Occipital lobe (tissue), 3 donors: ENCODE measurements at places on chromosomes 7 and 10.

GRCh38 chr7:102054158-102054557 is 232.5 kb upstream of the SH2B2 start:
- no peak for DNase-seq

- no peak for DNase-seq
Measured at GRCh38 chr7:149753375-149754233, 19.8 kb downstream of the ZNF467 start.

- no peak for DNase-seq
Measured at GRCh38 chr10:105742184-105742583, 1101.1 kb downstream of the SORCS3 start.

DNA sequence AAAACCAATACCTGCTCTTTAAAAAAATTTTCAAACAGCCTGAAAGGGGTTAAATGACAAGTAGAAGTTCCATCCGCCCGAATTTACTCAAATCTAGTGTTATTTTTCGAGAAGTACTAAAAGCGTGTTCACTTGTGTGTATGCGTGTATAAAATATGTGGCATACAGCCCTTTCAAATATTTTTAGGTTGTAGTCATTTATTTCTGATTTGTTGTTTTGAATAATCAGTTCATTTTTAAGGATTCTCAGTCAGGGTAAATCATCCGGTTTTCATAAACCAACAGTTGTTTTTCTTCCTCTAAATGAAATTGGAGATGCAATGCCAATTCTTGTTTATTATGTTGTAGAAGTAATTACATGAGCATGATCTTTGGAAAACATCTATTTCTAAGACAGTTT is 6.9 kb upstream of the SUN1 start:
- no peak for DNase-seq

GRCh38 chr10:26780793-26781601 is 79.8 kb downstream of the ABI1 start:
- DNase-seq: no peak

DNA sequence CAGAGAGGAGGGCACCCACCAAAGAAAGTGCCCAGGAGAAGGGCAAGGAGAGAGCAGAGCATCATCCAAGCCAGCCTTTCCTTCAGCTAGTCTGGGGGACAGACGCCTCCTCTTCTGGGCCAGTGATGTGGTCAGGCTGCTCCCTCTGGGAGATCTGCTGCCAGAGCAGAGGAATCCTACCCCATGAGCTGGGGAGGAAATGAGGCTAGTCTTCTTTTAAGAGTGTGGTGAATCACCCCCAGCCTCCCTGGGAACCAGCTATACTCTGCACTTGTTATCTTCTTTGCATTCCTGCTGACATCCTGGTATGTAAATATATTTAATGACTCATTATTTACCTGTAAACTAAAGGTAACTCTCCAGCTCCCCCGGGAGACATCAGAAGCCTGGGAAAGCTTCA is 41.6 kb upstream of the EPHB6 start:
- DNase-seq: no peak

DNA sequence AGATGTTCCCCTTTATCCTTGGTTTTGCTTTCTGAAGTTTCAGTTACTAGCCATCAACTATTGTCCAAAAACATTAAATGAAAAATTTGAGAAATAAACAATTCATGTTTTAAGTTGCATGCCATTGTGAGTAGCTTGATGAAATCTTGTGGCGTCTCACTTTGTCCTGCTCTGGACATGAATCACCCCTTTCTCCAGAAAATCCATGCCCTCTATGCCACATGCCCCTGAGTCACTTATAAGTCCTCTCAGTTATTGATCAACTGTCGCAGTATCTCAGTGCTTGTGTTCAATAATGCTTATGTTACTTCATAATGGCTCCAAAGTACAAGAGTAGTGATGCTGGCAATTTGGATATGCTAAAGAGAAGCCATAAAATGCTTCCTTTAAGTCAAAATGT is 208.0 kb upstream of the FERD3L start:
- no peak for DNase-seq

DNA sequence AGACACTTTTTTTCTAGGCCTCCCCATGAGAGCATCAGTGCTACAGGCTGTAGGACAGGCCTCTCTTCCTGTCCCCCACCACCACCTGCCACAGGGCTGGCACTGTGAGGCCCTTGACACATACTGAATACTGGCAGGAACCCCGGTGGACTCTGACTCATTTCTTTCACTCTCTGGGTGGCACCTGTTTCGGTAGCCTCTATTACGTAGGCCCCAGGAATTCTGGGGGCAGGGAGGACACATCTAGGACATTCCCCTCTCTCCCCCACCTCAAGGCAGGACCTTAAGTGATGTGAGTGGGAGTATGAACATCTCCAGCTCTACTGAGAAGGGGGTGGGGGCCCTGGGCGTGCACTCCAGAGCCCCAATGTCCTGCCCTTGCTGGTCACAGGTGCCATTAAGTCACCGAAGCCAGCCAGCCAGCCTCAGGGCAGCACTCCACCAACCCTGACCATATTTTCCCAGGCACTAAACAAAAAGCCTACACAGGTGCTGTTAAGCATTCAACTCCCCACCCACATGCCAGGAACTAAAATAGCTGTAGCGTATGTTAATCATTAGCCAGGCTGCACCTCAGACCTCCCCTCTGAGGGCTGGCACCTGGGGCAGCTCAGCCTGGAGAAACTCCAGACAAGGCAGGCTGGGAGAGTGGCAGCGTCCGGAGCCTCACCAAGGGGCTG is 8.9 kb downstream of the ANXA11 start:
- DNase-seq: no peak

GRCh38 chr7:101693498-101694091 is 64.5 kb upstream of the MYL10 start:
- no peak for DNase-seq

- no peak for DNase-seq
Measured at GRCh38 chr7:139071680-139072079, 35.8 kb upstream of the ZC3HAV1L start.

- no peak for DNase-seq
Measured at GRCh38 chr7:77565917-77566316, 28.8 kb downstream of the PTPN12 start.

DNA sequence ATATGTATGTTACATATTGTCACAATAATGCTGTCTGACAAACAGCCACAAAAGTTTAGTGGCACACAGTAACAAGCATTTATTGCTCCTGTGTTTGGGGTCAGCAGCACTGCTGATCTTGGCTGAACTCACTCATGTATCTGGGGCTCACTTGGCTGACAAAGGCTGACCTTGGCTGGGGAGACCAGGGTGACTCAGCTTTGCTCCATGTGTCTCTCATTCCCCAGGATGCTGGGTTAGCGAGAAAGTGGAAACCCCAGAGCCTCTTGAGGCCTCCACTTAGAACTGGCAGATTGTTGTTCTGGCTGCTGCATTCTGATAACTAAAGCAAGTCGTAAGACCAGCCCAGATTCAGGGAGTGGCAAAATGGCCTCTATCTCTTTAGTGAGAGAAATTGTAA is 217.3 kb upstream of the HABP2 start:
- DNase-seq: no peak

GRCh38 chr7:7662527-7662926 is 22.0 kb downstream of the UMAD1 start:
- DNase-seq: no peak

- DNase-seq: no peak
Measured at GRCh38 chr7:32150589-32150988, 80.4 kb upstream of the PDE1C start.

GRCh38 chr10:128570319-128570995 is 444.2 kb upstream of the MKI67 start:
- no peak for DNase-seq

DNA sequence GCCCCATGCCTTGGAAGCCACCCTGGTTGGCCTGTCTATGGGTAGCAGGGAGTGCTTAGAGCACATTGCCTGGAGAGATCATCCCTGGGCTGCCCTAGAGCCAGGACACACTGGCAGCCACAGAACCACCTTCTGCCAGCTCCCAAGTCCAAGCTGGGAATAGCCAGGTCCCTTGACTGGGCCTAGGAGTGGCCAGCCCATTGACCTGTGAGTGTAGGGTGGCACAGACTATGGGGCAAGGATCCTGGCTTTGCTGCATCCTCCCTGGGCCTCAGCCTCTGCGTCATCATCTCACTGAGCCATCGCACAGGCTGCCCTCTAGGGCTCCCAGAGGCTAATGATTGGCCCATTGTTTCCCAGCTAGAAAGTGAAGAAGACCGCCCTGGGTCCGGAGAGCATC is 7.0 kb downstream of the AQP1 start:
- no peak for DNase-seq

DNA sequence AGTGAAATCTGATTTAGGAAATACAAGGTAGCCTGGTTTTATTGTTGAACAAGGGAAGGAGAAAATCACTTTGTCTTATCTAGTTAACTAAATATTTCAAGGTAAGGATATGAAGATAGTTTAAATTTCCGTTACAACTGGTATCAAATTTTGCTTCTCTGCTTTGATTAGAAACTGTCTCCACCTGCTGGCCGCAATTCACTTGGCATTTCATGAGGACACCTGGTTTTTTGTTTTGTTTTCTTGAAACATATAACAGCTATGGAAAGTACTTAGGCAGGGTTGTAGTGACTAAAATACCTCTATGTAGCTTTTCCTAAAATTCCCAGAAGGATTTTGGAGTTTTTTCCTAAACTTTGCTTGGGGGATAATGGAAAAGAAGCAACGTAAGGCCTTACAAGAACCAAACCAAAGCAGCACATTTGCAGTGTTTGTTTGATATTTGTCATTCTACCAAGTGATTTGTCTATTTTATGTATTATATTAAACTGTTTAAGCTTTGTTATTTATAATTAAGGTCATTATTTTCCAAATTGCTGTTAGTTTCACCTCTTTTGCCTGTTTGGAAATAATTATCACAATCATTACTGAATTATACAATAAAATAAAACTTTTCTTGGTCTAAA is 73.6 kb downstream of the AHCYL2 start:
- DNase-seq: no peak

- no peak for DNase-seq
Measured at GRCh38 chr10:74164716-74165529, 13.9 kb downstream of the ADK start.

- DNase-seq: no peak
Measured at GRCh38 chr10:84194424-84195043, at the start of gene CDHR1. Gene CDHR1, plus strand, starts transcription at chr10:84194537. Its CDS starts 224 bp downstream, at chr10:84194761.

DNA sequence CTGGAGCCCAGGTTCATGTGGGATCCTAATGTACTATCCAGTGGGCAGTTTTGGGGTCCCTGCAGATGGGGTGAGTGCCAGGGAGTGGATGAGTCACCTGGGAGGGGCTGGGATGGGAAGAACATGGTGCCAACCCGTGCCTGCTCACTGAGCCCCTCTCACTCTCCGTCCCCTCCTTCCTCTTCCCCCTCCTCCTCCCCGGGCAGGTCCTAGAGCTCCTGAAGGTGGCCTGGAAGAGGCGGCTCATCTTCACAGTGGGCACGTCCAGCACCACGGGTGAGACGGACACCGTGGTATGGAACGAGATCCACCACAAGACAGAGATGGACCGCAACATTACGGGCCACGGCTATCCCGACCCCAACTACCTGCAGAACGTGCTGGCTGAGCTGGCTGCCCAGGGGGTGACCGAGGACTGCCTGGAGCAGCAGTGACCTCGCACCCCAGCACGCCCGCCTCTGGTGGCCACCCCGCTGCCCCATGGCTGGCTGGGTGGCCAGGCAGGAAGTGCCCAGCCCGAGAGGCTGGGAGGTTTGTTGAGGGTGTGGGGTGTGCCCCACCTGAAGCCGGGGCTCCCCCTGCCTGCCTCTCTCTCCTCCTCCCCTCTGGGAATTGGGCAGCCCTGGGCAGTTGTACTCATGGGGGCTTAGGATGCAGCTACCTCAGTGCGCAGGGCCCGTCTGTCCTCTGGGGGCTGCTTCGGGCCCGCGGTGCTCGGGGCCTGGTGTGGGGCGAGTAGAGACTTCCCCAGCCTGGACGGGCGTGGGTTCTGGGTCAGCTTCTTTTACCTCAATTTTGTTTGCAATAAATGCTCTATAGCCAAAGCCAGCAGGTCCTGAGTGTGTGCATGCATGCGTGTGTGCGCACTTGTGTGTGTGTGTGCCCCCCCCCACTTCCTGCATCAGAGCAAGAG is 4.9 kb upstream of the UPK3B start:
- DNase-seq: no peak

DNA sequence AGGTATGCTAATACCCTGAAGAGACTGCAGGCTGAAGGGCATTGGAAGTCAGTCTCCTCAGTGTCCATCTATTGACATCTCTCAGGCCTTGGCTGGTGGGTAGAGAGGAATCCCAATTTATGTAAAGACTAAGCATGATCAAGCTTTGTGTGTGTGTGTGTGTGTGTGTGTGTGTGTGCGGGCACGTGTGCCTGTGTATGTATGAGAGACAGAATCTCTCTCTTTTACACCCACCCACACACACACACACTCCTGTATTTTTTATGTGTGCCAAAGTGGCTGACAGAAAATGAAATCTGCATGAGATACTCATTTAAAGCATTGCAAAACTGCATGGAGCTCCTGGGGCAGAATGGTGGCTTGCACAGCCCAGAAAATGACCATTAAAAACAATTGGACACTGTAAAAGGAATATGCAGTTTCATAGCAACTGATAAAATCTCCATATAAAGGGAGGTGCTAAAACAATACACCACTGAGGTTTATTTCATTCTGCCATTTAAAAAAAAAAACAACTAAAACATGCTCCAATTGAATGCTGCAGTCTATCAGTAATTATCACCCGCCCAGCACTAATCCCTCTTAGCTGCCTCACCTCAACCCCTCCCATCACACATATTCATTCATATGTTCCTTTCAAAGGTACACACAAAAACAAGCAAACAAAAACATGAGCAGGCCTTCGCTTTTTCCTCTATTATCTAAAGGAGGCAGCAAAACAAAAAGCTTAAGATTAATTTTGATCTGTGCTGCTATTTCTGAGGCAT is 385.0 kb downstream of the KCNMA1 start:
- DNase-seq: no peak

GRCh38 chr7:96637522-96637921 is 72.1 kb downstream of the SEM1 start:
- no peak for DNase-seq

DNA sequence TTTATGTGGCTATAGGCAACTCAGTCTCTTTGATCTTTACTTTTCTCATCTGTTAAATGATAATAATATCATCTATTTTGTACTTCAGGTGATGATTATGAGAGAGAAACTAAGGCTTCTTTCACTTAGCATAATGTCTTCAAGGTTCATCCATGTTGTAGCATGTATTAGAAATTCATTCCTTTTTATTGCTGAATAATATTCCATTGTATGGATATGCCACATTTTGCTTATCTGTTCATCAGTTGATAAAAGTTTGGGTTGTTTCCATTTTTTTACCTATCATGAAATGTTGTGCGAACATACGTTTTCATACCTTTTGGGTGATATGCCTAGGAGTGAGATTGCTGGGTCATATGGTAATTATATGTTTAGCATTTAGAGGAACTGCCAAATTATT is 7.2 kb upstream of the CDK13 start:
- DNase-seq: no peak
